Activated T-helper 1 cell treated with anti-CD3 and anti-CD28 coated beads, Interleukin-12 subunit alpha, Interleukin-12 subunit beta, Interleukin-2, Interleukin-4 antibody, amounts not matched to agents 30 ng/mL and 10 ng/mL and 1 ng/mL, durations not matched to agents 14 hours and 24 hours and 36 hours (primary cell): ENCODE measurements at places on chromosomes 11 and 22. TPM values are rescaled to one million over a fixed set of nuclear protein-coding genes. Genes with fewer than 3 reads are reported as not detected.

GRCh38 chr11:1278766-1279673, 30.4 kb downstream of the TOLLIP start:
- no peaks in the 10 kb centered on the region for H3K4me1 ChIP-seq
- no peak overlapping the region for H3K27ac ChIP-seq
- no peaks in the 10 kb centered on the region for H3K27me3 ChIP-seq

Gene JAM3
- total RNA-seq = 3.5 and 3.9 TPM in 2 replicates

Gene UQCR10
- 89.4 and 96.5 TPM in 2 replicates for total RNA-seq

DNA sequence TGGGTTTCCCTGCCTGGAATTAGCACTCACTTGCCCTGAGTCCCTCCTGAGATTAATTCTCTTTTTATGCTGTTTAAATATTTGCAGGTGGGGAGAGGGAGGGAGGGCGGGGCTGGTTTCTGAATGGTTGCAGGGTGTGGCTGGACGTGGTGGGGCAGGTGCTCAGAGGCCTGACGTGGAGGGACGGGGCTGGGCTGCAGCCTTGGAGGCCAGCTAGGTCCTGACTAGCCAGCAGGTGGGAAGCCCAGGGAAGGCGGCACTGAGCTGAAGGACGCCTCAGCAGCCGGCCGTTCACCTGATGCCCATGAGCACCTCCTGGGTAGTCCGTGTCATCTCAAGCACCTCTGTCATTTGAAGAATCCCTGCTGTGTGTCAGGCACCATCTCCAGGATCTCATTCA, 21.3 kb downstream of the SGSM1 start:
- H3K27ac ChIP-seq = no peak overlapping the region
- H3K36me3 ChIP-seq = no peaks in the 10 kb centered on the region
- H3K27me3 ChIP-seq = peaks cover 5% of the 10 kb centered on the region
- no peak for DNase-seq
- no peak overlapping the region for H3K4me3 ChIP-seq

DNA sequence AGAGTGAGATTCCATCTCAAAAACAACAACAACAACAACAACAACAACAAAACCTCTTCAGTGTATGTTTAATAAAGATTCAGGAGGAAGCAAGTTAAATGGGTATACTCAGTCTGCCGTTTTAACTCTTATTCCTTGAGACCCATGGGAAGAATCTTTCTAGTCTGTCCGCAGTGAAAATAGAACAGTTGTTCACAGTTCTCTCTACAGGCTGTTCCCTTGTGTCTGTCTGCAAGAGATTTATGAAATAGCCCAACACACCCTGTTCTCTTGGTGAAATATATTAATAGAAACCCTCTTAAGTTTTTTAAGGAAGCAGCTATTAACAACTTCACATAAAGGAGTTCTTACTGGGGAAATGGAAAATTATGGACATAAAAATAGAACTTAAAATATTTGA, 682.2 kb upstream of the RAG2 start:
- no peak for DNase-seq
- no peaks in the 10 kb centered on the region for H3K36me3 ChIP-seq
- H3K4me1 ChIP-seq = no peaks in the 10 kb centered on the region
- H3K4me3 ChIP-seq = no peak overlapping the region
- H3K27ac ChIP-seq = no peak overlapping the region

- H3K36me3 ChIP-seq = no peaks in the 10 kb centered on the region
- no peak for DNase-seq
- no peak overlapping the region for H3K4me3 ChIP-seq
- H3K27ac ChIP-seq = no peak overlapping the region
- no peaks in the 10 kb centered on the region for H3K27me3 ChIP-seq
These were observed 63.3 kb downstream of the KCNQ1 start for GRCh38 chr11:2507945-2508749.

DNA sequence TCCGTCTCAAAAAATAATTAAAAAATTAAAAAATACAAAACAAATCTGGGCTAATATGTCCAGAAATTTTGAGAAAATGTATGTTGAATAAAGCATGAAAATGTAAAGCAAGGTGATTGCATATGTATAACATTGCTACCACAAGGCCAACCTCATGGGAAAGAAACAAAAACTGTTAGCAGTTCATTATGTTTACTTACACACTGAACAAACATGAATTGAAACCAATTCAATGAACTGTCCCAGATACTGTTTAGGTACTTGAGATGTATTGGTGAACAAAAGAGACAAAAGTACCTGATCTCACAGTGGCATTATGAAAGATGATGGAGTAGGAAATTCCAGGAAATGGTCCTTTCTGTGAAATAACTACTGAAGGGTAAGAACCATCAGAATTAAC, 43.8 kb upstream of the IGLL5 start:
- H3K27me3 ChIP-seq = peaks cover 55% of the 10 kb centered on the region
- no peaks in the 10 kb centered on the region for H3K36me3 ChIP-seq
- H3K27ac ChIP-seq = no peak overlapping the region
- DNase-seq = no peak
- peaks cover 6% of the 10 kb centered on the region for H3K4me1 ChIP-seq

DNA sequence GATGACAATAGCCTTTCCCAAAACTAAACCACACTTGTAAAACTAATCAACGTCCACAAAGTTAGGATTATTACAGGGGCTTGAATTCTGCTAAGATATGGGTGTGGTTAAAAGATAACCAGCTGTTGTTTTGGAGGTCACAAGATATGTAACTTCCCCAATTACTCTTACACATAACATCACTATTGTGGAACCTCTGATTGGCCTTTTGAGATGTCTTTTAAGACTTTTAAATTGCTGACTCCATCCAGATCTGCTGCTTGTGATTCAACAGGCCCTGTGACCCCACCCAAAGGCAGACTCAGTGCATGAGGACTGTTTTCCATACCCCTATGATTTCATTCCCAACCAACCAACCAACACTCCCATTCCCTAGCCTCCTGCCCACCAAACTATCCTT, 893.9 kb downstream of the OPCML start:
- no peak overlapping the region for H3K27ac ChIP-seq
- H3K4me3 ChIP-seq = no peak overlapping the region
- H3K36me3 ChIP-seq = no peaks in the 10 kb centered on the region
- no peaks in the 10 kb centered on the region for H3K27me3 ChIP-seq

GRCh38 chr11:10645212-10645795, 48.3 kb downstream of the IRAG1 start:
- H3K4me1 ChIP-seq = peaks cover 6% of the 10 kb centered on the region
- DNase-seq = no peak
- no peak overlapping the region for H3K27ac ChIP-seq
- no peak overlapping the region for H3K4me3 ChIP-seq
- H3K36me3 ChIP-seq = no peaks in the 10 kb centered on the region

DNA sequence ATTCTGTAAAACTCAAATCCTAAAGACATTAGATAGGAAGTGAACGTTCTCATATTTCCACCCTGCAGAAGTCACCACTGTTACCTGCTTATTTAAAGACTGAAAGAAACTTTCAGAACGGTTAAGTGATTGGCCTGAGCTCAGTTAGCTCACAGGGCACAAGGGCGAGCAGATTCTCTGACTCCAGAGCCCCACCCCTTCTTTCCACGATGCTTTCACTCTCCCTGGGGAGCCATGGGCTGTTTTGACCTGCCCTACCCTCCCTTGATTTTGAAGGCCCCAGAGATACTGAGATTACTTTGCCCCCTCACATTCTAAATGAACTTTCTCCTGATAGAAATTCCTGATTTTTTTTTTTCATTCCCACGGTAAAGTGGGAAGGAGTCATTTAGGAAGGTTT, 33.9 kb downstream of the ARHGAP1 start:
- H3K27me3 ChIP-seq = no peaks in the 10 kb centered on the region
- no peak overlapping the region for H3K4me3 ChIP-seq
- no peak overlapping the region for H3K27ac ChIP-seq
- no peak for DNase-seq
- peaks cover 32% of the 10 kb centered on the region for H3K36me3 ChIP-seq

DNA sequence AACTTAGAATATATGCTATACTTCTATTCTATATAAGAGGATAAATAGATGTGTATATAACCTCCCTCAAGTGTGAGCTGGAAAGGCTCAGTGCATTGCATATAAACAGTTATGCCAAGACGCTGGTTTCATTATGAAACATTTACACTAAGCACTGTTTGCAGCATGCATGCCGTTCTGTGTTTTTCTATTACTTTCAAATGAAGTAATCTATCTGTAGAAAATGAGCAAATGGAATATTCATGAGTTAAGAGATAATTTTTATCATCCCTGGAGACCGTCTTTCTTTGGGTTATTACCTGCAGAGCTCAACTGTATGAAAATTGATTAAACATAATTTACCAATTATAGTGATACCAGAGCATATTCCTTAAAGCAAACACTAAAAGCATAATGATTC, 925.7 kb upstream of the CCDC90B start:
- H3K4me1 ChIP-seq = no peaks in the 10 kb centered on the region
- H3K27ac ChIP-seq = no peak overlapping the region
- no peaks in the 10 kb centered on the region for H3K27me3 ChIP-seq
- no peaks in the 10 kb centered on the region for H3K36me3 ChIP-seq
- DNase-seq = no peak

Gene MMP20
- not detected in 2 replicates for total RNA-seq

- DNase-seq = no peak
- H3K27ac ChIP-seq = peak overlapping the region; percentile 64
- H3K4me1 ChIP-seq = peaks cover 48% of the 10 kb centered on the region
- H3K4me3 ChIP-seq = no peak overlapping the region
- no peaks in the 10 kb centered on the region for H3K27me3 ChIP-seq
These were observed 36.2 kb downstream of the LIF start for GRCh38 chr22:30210235-30210909.

DNA sequence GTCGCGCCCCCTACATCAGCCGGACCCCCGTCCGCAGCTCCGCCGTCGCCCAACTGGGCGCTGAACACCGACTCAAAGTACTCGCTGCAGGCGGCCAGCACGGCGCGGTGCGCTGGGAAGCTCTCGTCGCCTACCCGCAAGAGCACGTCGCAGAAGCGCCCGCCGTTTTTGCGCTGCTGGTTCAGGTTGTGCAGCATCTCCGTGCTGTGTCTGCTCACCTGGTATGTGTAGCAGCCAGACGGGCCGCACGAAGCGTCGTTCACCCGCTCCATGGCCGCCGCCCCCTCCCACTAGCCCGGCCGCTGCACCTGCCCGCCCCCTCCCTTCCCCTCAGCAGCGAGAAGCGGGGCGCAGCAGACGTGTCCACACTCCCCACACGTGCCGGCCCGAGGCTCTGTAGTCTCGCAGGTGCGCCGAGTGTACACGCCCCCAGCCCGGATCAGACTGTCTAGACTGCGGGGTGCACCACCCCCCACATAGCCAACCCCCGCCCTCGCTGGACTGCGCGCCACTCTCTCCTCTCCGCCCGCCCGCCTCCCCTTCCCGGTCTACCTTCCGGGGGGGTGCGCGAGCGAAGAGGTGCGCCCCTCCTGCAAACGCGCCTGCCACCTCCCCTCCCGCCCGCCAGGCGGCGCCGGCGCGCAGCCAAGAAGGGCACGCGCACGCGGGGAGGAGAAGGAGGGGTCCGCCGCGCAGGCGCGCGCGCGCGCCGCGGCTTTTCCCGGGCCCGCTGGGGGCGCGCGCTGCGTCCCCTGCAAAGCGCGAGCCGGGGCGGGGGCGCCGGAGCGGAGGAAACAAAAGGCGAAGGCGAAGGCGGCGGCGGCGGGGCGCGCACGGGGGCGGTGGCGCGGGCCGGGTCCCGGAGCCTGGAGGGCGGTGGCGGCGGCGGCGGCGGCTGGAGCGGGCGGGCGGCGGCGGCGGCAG, 553 bp downstream of the PATZ1 start:
- H3K27me3 ChIP-seq = no peaks in the 10 kb centered on the region
- DNase-seq = peak; percentile 85
- peak overlapping the region; percentile 89 for H3K27ac ChIP-seq

- no peaks in the 10 kb centered on the region for H3K36me3 ChIP-seq
- peaks cover 21% of the 10 kb centered on the region for H3K27me3 ChIP-seq
- no peak for DNase-seq
- H3K4me1 ChIP-seq = no peaks in the 10 kb centered on the region
- H3K4me3 ChIP-seq = no peak overlapping the region
These were observed 37.8 kb downstream of the DLG2 start for GRCh38 chr11:85589373-85589772.

GRCh38 chr11:27040302-27041115, at the start of gene BBOX1:
BBOX1 (plus strand) TSS chr11:27040815; CDS start chr11:27055431, 14,616 bp downstream.
- H3K4me1 ChIP-seq = no peaks in the 10 kb centered on the region
- no peak within 1 kb of the TSS for H3K4me3 ChIP-seq
- no peaks in the 10 kb centered on the region for H3K27me3 ChIP-seq
- H3K27ac ChIP-seq = no peak within 1 kb of the TSS
- DNase-seq = no peak

Gene SCGB1D2
- not detected in 2 replicates for total RNA-seq

Gene CNTN5
- not detected in 2 replicates for total RNA-seq
